Activated CD4-positive, alpha-beta T cell treated with anti-CD3 and anti-CD28 coated beads for 24 hours (primary cell): ENCODE measurements at places on chromosomes 7 and 10.

- no peak for DNase-seq
Observed at GRCh38 chr7:129523924-129524323, 21.6 kb downstream of the SMKR1 start.

- no peak for DNase-seq
Observed at GRCh38 chr7:16929146-16929762, 47.5 kb upstream of the AGR3 start.

DNA sequence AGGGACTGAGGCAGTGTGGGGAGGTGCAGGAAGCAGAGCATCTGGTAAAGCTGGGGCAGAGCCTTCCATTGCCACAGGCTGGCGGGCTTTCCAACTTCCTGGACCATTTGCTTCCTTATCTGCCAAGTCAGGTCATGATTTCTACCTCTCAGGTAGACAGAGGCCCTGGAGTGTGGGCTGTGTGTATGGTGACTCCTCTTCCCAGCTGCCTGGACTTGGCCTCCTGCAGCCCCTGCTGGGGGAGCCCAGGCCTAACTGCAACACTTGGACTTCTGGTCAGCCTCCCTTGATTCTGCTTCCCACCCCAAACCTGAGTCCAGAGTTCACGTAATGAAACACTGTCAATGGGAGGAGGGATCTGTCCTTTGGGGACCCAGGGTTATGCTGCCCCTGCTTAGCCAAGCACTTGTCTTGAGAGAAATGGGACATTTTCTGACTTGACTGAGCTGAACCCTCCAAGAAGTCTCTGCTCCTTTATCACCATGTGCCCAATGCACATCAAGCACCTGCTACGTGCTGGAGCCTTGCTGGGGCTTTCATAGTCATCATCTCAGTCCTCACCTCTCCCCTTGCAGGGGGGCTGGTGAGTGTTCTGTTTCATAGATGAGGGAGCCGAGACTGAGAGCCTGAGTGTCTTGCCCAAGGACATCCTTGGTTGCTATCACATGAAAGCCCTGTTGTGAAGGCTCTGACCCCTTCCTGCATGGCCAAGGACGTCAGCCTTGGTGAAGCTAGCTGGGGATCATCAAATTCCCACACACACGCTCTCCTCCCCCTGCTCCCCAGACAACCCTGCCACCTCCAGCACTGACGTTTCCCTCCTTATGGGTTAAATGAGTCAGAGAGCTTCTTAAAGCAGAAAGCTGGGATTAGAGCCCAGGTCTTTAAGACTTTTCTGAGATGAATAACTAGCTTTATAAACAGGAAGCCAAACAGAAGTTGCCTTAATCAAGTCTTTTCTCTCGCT, 3.4 kb downstream of the CLEC2L start:
- DNase-seq, result no peak

DNA sequence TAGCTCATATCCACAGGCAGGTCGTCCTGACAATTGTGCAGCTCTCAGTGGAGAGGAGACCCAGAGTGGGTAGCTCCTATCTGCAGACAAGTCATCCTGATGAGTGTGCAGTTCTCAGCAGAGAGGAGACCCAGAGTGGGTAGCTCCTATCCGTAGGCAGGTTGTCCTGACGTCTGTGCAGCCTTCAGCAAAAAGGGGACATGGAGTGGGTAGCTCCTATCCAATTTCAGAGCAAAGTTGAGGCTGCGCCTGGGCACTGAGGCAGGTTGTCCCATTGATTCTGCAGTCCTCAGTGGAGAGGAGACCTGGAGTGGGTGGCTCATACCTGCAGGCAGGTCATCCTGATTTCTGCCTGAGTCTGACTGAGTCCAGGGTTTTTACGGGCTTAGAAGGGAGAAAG, 111.8 kb downstream of the HPSE2 start:
- DNase-seq, result no peak

GRCh38 chr10:89369156-89370105, 8.4 kb upstream of the IFIT1B start:
- DNase-seq, result no peak

DNA sequence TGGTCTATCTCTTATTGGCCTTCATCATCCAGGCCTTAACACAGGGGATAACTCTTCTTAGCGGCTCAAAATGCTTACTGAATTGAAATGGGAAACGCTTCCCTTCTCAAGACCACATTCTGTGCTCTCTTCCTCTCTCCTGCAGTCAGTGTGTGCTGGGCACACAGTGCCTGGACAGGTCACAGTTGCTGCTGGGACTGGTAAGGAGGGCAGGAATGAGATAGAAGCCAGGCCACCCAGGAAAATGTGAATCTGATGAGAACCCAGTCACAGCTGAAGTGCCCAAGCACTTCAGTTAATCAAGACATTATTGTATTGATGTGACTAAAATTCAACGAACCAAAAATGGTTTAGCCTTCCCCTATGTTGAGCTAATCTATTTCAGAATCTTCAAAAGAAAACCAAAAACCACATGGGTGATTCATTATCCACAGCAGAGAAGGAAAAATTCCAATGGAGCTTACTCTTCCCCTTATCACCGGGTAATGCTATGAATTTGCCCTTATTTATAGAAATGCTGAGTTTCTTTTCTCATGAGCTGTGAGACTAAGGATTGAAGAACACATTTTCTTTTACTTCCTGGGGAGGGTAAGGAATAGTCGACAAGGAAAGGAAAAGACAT, 41.2 kb upstream of the PLPP4 start:
- DNase-seq, result no peak

- DNase-seq, result no peak
Observed at GRCh38 chr10:14603534-14604102, 171.1 kb downstream of the FAM107B start.

- DNase-seq, result no peak
Observed at GRCh38 chr7:42453931-42454361, 216.9 kb upstream of the GLI3 start.

DNA sequence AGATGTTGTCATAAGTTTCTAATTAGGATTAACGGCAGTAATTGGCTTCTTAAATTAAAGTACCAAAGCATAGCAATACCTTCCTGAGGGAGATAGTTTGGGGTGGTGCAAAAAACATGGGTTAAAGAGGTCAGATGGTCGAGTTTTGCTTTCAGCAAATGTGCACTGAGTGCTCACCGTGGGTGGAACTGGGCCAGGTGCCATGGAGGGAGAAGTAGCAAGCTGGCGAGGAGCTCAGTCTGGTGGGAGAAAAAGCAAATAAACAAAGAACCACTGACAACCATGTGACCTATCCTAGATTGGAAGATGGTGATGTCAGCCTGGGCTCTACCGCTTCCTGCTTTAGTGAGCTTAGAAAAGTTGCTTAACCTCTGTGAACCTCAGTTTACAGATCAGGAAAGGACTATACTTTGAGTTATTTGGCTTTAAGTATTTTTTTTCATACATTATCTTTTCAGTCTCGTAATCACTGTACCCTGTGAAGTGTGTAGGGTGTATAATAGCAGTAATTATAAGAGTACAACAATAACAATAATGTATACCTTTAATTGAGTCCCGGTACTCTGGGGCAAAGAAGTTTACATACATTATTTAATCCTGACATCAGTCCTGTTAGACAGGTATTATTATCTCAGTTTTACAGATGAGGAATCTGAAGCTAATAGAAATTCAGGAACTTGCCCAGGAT, 69.0 kb upstream of the PDCD4 start:
- DNase-seq, result no peak

DNA sequence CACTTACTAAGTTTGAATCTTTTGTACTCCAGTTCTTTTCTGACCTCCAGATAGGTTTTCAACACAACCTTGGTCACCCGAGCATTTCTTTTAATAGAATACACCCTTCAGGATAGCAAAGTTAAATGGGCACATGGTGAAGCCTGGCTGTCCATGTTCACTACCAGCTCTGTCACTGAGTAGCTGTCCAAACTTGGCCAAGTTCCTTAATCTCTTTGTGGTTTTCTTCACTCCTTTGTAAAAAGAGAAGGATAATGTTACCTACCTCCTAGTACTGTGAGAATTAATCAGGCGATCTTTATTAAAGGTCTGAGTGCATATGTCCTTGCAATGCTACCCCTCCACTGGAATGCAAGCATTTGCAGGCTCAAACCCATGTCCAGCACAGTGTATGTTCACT, 128.1 kb upstream of the PTPRZ1 start:
- DNase-seq, result no peak

GRCh38 chr10:106708506-106708905, 456.0 kb downstream of the SORCS1 start:
- DNase-seq, result no peak

GRCh38 chr7:47236480-47237129, 345.3 kb downstream of the TNS3 start:
- no peak for DNase-seq

DNA sequence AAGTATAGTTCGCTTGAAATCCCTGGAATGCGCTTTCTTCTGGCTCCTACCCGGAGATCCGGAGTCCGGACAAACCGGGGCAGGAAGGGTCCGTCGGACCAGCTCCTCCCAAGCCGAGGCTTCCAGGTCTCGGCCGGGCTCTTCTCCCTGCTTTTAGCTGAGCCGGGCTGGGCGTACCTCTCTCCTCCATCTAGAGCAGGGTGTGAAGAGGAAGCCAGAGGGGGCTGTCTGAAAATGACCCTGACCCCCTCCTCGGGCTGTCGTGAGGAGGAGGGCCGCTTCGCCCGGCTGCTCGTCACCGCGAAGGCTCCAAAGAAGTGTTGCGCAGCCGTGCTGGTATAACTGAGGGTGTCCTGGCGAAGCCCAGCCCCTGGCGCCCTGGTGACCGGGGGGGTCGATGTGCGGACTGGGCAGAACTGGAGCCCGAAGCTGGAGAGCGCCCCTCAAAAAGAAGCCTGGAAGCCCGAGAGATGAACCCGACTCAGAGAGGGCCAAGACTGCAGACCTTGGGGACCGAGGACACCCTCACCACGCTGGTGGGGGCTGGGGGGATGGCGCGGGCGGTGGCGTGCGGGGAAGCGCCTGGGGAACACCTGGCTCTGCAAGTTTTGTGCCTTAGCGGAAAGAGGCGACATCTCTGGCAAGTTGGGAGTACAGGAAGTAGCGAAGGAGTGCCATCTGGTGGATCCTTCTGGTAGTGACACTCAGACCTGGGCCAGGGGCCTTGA, 5.7 kb downstream of the KAZALD1 start:
- DNase-seq, result peak; percentile 75

- no peak for DNase-seq
Observed at GRCh38 chr7:105636982-105637381, 55.7 kb upstream of the EFCAB10 start.

DNA sequence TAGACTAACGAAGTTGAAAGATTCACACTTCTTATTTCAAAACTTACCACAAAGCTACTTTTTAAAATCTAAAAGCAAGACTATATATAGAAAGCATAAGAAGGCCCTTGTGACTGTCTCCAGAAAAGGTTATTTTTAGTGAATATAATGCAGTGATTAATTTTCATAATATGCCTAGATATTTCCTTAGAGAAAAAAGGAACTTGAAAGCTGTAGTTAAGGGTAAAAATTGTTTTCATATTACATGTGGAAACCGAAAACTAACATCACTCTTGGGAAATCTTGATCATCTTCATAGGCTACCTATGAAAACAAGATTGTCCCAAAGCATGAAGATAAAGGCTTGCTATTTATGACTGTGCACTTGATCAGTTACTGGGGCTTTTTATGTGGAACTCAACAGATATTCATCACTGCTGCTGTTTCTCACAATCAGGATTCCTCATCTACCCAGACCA, 223.2 kb downstream of the SH2D4B start:
- DNase-seq, result no peak

DNA sequence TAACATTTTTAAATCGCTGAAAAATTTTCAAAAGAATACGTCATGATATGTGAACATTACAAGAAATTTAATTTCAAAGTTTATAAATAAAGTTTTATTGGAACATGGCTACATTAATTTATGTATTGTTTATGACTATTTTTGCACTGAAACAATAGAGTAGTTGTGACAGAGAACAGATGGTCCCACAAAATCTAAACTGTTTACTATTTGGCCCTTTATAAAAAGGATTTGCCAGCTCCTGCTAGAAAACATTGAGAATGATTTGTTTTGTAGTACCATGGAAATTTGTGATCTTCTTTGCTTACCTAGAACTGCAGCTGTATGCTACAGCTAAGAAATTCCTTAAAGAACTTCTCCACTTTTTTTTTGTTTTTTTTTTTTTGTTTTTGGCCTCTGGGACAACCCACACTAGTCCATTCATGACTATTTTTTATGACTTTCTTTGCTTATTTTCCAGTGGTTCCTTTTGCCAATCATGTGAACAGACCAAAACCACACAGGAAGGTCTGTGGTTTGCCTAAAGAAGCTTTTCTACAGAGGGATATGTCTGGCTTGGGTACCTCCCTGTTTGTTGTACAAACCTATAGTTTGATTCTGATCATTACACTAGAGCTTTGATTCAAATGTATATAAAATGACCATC, 55.7 kb downstream of the ST7 start:
- no peak for DNase-seq

DNA sequence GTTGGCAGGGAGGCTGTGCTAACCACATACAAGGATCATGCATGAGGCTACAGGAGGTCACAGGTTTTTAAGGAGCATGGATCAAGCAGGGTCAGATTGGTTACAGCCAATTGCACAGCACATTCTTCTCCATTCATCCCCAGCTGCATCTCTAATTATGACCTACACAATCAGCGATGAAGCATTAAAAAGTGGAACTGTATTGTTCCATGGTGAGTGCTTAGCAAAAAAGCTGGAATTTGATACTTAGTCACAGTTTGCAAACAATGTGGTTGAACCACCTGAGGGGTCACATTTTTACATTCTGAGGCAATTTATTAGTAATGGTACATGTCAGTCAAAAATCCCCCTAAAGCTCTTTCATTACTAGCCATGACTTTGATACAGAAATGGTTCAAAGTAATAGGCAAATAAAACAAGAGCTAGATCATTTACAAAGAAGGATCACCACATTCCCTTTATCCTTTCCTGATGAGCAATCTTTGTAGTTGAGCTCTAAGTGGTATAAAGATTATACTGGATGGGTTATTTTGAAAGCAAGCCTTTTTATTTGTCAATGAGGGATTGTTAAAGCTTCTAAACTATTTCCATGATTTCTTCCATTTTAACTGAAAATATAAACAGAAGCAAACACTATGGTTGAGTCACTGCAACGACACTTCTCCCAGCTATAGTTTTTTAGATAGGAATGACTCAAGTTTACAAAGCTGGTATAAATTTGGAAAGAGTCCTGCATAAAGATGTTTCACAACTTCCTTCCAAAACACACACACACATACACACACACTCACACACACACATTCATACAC, 217.8 kb upstream of the SEMA3A start:
- DNase-seq, result no peak

DNA sequence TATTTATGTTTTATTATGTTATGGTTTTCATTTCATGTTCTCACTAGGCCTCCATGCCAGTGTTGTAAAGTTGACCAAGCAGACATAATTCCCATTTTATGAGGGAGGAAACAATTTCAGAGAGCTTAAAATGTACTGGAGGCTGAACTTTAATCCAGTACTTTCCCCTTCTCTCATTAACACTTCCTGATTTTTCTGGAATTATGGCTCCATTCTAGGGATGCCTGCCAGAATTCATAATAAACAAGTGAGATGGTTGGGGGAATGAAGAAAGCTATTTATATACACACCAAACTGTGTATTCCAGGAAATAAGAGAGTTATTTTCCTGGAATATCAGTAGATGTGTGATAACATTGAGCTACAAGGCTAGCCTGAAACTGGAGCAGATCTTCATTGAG, 6.9 kb downstream of the TMEM236 start:
- no peak for DNase-seq
